ENCODE measurements at places on chromosomes 13 and 19. TPM values are rescaled to one million over a fixed set of nuclear protein-coding genes. Genes with fewer than 3 reads are reported as not detected.

The ZNF682 gene
- total RNA-seq = 13.7 TPM

The SIGLECL1 gene
- not detected for total RNA-seq

The ZNF296 gene
- 9.5 TPM for total RNA-seq

GRCh38 chr13:46296115-46296822 lies 84.5 kb downstream of the LRRC63 start:
- no peak overlapping the region for H3K4me3 ChIP-seq
- peaks cover 15% of the 10 kb centered on the region for H3K36me3 ChIP-seq
- no peaks in the 10 kb centered on the region for H3K27me3 ChIP-seq
- H3K27ac ChIP-seq = peak overlapping the region; percentile 94
- peaks cover 40% of the 10 kb centered on the region for H3K4me1 ChIP-seq
- DNase-seq = no peak

- peak overlapping the region; percentile 38 for H3K27ac ChIP-seq
- no peaks in the 10 kb centered on the region for H3K27me3 ChIP-seq
- H3K4me3 ChIP-seq = no peak overlapping the region
- H3K4me1 ChIP-seq = peaks cover 53% of the 10 kb centered on the region
Measured at GRCh38 chr13:99067159-99067985, 89.5 kb upstream of the DOCK9 start.

GRCh38 chr13:91024157-91024792 lies 323.2 kb upstream of the MIR17HG start:
- no peak for DNase-seq
- no peaks in the 10 kb centered on the region for H3K27me3 ChIP-seq
- H3K4me1 ChIP-seq = no peaks in the 10 kb centered on the region
- no peak overlapping the region for H3K27ac ChIP-seq
- H3K36me3 ChIP-seq = no peaks in the 10 kb centered on the region

- H3K4me3 ChIP-seq = peak overlapping the region; percentile 73
- no peak for DNase-seq
- no peaks in the 10 kb centered on the region for H3K27me3 ChIP-seq
- peaks cover 60% of the 10 kb centered on the region for H3K36me3 ChIP-seq
- H3K27ac ChIP-seq = peak overlapping the region; percentile 96
Measured at GRCh38 chr19:42202290-42202880, 15.1 kb downstream of the DEDD2 start.

The PDE4A gene
- total RNA-seq = 74.9 TPM

The CNN1 gene
- not detected for total RNA-seq

The TMEM238 gene
- 23.0 TPM for total RNA-seq

- no peak overlapping the region for H3K27ac ChIP-seq
- DNase-seq = no peak
- no peaks in the 10 kb centered on the region for H3K27me3 ChIP-seq
- no peak overlapping the region for H3K4me3 ChIP-seq
- peaks cover 48% of the 10 kb centered on the region for H3K4me1 ChIP-seq
Measured at GRCh38 chr13:46605825-46606554, 53.0 kb downstream of the LRCH1 start.

- H3K27me3 ChIP-seq = no peaks in the 10 kb centered on the region
- H3K4me3 ChIP-seq = no peak overlapping the region
- no peaks in the 10 kb centered on the region for H3K4me1 ChIP-seq
Measured at GRCh38 chr13:72221276-72221962, 354.4 kb upstream of the DACH1 start.

The BEST2 gene
- not detected for total RNA-seq

The SLC1A5 gene
- 259 TPM for total RNA-seq

DNA sequence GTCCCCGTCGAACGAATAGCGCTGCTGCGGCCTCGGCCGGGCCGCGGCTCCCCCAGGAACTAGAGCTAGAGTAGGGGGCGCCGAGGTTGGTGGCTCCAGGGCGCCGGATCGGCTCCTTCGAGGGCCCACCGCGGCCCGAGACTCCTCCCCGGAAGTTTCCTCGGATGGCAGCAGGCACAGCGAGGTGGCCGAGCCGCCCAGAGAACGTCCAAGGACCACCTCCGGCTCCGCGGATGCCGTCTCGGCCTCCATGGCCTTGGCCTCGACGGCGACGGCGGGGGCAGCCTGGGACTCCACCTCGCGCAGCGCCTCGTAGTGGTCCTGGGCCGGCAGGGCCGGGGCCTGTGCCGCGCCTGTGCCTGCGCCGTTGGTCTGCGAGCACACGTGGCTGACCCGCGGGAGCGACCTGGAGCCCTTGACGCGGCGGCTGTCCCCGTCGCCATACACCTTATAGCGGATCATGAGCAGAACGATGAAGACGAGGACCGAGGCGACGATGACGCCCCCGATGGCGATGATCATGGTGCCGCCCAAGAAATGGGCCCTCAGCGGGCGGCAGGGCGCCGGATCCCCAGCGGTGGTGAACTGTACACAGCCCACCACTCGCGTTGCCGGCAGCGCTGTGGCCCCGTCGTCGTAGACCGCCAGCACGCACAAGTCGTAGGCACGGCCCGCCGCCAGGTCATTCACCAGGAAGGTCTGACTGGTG lies 11.8 kb downstream of the IFNL1 start:
- no peaks in the 10 kb centered on the region for H3K27me3 ChIP-seq
- H3K27ac ChIP-seq = no peak overlapping the region
- no peak for DNase-seq
- no peak overlapping the region for H3K4me3 ChIP-seq
- peaks cover 2% of the 10 kb centered on the region for H3K4me1 ChIP-seq
- H3K36me3 ChIP-seq = peaks cover 14% of the 10 kb centered on the region

The ZNF625 gene
- 3.9 TPM for total RNA-seq

All from activated CD8-positive, alpha-beta memory T cell treated with anti-CD3 and anti-CD28 coated beads, Interleukin-2, amount 10 ng/mL, durations not matched to agents 7 days and 5 days (primary cell).